ENCODE measurements at places on chromosomes 2 and 18.

DNA sequence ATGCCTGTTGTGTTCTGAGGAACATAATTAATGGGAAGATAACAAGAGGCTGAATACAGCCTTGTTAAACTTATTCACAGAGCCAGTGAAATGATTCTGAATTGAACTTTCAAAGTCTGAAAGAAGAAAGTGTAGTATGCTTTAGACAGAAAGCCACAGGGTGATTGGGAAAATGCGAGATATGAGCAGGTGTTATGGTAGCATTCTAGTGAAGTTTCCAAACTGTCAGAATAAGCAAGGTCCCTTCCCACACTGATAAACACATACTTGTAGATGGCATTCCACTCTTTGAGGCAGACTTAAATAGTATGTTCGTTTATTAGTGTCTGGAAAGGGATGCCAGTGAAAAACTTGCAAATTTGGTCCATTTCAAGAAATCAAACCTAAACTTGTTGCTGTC lies 70.5 kb upstream of the ITPRID2 start:
- DNase-seq = no peak

GRCh38 chr2:215816424-215816823 lies 196.9 kb downstream of the MREG start:
- no peak for DNase-seq

- no peak for DNase-seq
Observed at GRCh38 chr18:53534695-53535094, 689.8 kb downstream of the MBD2 start.

DNA sequence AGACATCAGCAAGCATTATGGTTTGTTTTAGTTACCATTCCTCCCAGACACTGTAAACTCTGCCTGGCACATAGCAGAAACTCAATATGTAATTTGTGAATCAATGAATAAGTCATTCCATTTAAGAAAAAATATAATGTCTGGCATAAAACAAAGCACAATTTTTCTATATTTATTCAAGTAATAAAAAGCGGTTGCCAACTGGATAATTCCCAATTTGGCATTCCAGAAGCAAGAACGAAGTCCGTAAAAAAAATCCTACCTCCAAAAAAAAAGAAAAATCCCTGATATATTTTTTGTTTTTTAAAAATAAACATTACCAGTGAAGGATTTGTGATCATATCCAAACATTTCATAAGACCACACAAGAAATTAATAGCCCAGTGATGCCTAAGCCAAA lies 351.3 kb upstream of the LRRTM4 start:
- no peak for DNase-seq

- no peak for DNase-seq
Observed at GRCh38 chr2:120828829-120829632, 93.4 kb downstream of the GLI2 start.

- no peak for DNase-seq
Observed at GRCh38 chr2:121902171-121902591, 146.7 kb downstream of the TSN start.

DNA sequence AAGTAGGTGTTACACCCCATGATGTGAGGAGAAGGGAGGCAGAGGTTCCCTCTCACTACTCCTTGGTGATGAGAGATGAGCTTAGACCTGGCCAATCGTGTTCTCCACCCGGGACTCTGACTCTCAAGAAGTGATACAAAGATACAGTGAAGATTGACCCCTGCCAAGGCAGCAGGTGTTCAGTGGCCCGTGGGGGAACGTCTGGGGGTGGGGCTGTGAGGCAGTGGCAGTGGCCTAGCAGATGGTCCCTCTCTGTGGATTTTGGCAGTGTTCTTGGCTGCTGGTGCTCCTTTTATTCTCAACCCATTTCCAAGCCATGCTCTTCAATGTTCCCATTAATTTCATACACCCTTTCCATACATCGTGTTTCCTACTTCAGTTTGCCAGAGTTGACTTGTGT lies 120.4 kb upstream of the NEDD4L start:
- DNase-seq = no peak

DNA sequence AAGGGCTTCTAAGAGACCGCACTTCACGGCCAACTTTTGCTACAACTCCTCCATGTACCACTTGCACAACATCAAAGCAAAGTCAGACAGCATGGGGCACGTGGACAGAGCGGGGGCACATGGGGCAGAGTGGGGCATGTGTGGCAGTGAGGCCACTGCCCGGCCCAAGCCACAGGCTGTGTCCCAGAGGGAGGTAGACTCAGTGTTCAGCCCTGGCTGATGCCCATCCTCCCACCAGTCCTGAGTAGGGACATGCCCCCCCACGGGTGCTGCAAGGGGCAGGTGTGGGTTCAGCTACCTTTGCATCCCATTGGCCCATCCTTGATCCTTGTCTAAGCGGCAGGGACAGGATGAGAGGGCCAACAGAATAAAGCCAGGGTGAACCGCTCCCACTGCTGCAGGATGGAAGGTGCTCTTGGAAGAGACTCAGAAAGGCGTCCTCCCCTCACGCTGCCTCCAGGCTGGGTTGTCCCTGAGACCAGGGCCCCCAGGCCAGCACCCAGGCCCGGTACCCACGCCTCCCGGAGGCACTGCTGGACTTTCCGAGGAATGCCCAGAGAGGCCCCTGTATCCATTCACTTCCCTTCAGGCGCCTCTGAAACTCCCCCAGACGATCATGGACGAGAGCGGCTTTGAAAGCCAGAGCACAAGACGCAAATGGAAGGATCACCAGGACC lies 218.2 kb downstream of the NDUFA10 start:
- DNase-seq = peak; percentile 64

Data from coronary artery (tissue), 2 donors.